ENCODE measurements at places on chromosomes 7 and 10.

- no peak for DNase-seq
These were observed 99.8 kb upstream of the MDFIC start for GRCh38 chr7:114822131-114822530.

DNA sequence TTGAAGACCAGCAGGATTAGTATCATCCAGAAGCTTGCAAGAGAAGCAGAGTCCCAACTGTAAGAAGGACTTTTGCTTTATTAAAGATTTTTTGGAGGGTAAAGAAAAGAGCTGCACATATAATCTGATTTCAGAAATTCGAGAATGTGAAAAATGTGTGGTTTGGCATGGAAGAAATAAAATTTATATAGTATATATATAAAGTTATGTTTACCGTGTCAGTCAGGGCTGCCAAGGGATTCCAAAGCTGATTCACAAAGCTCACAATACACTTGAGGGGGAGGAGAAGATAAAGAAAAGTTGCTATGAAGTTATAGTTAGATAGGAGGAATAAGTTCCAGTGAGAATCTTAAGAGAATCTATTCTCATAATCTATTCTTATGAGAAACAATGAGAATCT is 231.8 kb upstream of the CACNA2D1 start:
- no peak for DNase-seq

DNA sequence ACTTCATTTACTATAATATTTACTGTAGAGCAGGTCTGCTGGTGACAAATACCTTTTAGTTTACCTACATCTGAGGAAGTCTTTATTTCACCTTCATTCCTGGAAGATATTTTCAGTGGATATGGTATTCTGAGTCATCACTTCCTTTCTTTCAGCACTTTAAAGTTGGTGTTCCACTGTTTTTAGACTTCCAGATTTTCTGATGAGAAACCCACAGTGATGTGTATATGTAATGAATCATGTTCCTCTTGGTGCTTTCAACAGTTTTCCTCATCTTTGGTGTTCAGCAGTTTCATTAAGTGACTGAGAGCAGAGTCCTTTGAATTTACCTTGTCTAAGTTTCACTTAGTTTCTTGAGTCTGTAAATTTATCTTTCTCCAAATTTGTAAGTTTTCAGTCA is 36.4 kb downstream of the COPG2 start:
- DNase-seq = no peak

DNA sequence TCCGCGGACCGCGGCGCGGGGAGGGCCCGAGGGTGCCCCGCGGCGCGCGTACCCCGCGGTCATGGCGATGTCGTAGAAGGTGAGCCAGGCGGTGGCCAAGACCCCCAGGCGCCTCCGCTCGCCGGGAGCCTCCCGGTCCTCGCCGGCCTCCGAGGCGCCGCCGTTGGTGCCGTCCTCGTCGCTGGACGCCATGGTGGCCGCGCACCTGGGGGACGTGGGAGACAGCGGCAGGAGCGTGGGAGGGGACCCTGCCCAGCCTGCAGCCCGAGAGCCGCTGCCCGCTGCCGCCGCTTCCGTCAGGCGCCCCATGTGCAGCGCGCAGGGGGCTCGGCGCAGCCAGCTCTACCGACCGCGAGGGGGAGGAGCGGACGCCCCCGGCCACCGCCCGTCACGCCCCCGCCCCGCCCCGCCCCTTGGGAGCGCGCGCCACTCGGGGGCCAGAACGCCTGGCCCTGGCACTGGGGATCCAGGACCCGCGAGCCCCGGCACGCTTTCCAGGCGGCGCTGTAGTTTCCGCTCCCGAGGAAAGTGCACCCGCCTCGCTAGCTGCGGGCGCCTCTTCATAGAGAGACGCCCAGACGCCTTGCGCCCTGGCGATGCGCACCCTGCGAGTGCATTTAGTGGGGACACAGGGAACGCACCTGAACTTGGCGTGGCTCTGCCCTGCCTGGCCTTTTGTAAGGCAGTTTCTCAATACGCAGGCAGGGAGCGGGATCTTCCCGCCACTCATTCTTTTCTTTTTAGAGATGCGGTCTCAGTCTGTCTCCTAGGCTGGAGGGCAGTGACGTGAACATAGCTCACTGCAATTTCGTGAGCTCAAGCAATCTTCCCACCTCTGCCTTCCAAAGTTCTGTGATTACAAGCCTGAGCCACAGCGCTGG is at the start of gene HACD1:
Gene HACD1 (minus strand): TSS at position 344 of the 881 bp plus-strand sequence. CDS start 35 bp downstream, at position 309.
- DNase-seq = peak; percentile 23

- peak; percentile 54 for DNase-seq
These were observed 5.7 kb downstream of the KAZALD1 start for GRCh38 chr10:101067356-101068083.
